ENCODE measurements at places on chromosomes 2 and 18.
A peak's percentile ranks its signal among the peaks of the same experiment; 100 is the strongest.

DNA sequence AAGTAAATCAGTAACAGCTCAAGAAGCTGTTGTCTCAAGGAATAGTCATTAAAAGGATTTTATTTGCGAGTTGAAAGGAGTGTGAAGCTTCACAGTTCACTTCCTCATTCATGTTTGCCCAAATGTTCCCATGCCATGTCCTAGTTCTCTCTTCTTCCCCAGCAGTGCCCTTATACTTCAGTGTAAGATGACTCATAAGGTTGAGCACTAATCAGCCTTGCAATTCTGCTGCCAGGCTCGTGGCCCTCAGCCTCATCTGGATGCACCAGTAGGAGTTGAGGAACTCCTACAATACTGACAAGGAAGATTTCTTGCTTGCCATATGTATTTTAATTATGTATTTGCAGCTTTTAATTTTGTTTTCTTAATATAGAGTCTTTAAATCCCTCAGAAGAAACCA lies 1980.4 kb downstream of the SUCLG1 start:
- DNase-seq, result no peak

GRCh38 chr2:102114290-102114721 lies 28.2 kb upstream of the IL1R1 start:
- no peak for DNase-seq

DNA sequence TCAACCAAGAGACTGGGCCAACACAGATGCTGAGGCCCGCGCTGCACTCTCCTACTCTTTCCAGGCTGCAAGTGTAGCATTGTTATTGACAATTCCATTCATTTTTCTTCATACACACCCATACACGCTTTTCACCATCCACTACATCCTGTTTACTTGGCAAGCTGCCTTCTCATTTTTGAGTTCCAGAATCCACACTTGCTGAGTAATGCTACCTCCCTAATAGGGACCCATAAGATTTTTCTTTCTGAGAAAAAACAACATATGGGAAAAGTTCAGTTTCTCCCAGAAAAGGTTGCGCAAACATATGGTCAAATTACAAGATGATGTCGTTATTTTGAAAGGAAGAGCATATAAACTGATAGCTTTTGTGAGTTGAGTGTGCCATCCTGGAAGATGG lies 3.3 kb upstream of the NETO1 start:
- no peak for DNase-seq

DNA sequence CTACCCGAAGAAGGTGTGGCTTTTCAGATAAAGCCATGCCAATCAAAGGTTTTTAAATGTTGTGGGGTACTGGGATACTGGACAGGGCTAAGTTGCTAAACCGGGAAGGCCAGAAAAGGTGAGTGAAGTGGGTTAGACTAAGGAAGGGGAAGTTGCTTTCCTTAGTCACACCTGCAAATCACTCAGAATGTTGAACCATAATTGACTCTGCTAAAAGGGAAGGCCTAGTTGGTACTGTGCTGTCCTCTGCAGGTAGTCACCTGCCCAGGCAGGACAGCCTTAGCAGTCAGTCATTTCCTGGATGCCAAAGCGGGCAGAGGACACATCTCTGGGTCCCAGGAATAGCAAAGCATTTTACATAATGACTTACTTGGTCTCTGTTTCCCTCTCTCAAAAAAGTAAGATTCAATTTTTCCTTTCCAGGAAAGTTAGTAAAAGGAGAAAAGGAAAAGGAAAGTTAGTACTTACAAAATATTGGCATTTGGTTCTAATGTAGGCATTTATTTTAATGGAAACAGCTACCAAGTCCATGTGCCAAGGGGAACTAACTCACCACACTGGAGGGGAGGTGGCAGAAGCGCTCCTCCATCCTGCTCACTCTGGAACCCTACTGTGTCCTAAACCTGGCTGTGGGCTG lies 60.3 kb downstream of the RFTN2 start:
- peak; percentile 37 for DNase-seq

All from tongue (tissue), 3 donors.